GM04503 (cell line): ENCODE measurements at places on chromosomes 12 and 14.

DNA sequence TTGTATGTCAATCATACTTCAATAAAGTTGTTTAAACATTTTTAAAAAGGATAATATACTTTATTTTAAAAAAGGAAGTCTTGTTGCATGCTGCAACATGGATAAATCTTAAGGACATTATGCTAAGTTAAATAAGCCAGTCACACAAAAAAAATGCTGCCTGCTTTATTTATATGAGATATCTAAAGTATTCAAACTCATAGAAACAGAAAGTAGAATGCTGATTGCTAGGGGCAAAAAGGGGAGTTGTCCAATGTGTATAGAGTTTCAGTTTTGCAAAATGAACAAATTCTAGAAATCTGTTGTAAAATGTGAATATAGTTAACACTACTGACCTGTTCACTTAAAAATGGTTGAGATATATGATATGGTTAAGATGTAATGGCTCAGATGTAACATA is 8.7 kb downstream of the KLRC4 start:
- no peak for DNase-seq

DNA sequence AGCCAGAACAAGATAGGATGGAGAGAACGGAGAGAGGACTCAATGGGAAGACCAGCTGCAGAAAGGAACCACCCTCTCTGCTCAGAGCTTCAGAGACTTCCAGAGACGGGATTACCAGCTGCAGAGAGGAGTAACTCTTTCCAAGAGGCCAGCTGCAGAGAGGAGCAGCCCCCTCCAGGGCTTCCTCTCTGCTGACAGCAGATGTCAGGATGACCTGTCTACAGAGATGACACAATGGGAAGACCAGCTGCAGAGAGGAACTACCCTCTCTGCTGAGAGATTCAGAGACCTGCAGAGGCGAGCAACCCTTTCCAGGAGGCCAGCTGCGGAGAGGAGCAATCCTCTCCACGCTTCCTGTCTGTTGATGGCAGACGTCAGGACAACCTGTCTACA is 61.8 kb downstream of the KLRG1 start:
- DNase-seq: no peak

DNA sequence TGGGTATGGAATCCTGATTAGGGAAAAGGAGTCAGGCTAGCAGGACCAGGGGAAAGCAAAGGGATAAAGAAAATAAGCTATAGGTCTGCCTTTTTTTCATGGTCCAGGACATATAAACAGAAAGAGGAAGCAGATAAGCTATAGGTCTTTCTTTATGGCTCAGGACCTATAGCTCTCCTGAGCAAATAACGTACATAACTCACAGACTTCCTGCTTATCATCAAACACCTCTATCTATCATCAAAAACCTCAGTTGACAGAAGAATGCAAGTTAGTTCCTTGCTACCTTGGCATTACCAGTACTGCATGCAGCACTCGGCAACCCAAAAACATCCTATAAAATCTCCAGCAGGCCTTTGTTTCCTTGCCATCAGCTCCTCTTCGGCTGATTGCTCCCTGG is 238.7 kb upstream of the OR4E1 start:
- DNase-seq: no peak

DNA sequence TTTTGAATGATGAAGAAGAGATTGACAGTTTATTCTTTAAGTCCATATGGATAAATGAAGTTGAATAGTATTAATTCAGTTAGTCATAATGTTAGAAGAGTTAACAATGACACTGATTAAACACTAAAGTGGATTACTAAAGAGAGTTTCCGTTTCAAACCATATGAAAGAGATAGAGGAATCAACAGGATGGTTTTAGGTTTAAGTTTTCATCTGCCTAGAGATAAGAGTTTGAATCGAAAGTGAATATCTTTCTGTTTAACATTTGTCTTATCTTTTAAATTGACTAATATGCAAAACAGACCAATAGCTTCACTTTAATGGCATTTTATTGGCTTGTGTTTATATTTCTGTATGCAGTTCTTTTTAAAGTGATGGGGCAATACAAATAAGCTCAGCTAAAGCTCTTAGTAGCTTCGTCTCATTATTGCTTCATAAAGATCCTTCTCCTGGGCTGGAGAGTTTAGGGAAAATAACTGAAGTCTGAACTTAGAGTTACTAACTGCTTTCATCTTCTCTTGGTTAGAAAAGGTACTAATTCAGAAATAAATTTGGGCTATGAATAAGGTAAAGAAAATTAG is 66.0 kb downstream of the MIPOL1 start:
- no peak for DNase-seq

DNA sequence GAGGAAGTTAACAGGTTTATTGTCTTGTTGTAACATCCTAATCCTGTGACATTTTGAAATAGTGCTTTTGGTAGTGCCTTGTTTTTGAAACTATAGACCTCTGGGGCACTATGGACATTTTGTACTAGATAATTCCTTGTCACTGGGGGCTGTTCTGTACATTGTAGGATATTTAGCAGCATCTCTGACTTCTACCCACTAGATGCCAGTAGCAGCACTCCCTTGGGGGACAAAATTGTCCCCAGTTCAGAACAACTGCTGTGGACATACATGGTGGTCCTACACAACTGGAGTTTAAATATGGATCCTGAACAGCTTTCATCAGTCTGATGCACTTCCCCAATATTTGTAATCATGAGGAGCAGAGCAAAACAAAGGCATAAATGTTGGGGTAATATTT is 264.7 kb downstream of the RAD51B start:
- DNase-seq: no peak

GRCh38 chr12:62799766-62800406 is 135.1 kb downstream of the PPM1H start:
- DNase-seq: no peak

DNA sequence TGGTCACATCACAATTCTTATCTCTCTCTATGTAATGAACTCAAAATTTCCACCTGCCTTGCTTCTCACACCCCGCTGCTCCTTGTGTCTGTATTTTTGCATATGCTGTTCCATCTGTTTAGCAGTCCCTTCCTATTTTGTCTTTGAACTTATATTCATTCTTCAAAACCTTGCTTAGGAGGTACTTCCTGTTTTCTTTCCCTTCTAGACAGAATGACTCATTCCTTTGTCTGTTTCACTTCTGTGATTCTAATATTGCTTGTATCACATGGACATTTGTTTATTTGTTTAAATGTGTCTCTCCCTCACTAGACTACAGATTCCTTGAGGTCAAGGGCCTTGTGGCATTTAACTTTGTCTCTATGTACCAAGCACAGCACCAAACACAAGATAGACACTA is 424.2 kb downstream of the ETNK1 start:
- no peak for DNase-seq

DNA sequence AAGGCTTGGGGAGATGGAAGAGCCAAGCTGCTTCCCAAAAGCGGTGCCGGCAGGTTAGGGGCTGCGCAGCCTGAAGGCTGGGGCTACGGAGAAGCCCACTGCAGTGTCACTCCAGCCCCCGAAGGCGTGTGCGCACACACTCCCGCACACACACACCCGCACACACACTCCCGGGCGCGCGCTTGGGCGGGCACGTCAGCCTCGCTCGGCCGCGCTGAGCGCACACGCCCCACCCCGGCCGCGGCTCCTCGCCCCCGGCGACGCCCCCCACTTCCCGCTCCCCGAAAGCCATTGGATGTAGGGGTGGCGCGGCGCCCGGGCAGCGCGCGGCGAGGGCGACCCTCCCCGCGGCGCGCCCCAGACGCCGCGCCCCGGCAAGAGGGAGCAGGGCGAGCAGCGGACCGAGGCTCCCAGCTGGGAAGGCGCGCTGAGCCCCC is at the start of gene KCNK10:
TSS of gene KCNK10 (minus strand) at position 184 of the 437 bp plus-strand sequence. CDS start 471 bp downstream, outside the sequence.
- no peak for DNase-seq

DNA sequence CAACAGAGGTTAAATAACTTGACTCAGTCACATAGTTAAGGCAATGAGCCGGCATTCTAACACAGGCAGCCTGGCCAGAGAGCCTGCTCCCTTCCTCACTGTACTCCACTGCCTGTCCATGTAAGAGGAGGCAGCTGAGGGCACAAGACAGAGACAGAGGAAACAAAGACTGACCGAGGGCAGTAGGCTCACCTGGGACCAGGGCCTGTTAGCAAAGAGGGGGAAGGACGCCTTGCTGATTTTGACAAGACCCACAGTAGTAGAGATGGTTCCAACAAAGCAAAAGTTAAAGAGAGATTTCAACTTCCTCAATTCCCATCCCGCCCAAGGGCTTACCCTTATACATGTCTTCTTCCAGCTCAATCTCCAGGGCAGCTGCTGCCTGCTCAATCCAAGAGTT is 26.5 kb downstream of the OTUB2 start:
- no peak for DNase-seq

DNA sequence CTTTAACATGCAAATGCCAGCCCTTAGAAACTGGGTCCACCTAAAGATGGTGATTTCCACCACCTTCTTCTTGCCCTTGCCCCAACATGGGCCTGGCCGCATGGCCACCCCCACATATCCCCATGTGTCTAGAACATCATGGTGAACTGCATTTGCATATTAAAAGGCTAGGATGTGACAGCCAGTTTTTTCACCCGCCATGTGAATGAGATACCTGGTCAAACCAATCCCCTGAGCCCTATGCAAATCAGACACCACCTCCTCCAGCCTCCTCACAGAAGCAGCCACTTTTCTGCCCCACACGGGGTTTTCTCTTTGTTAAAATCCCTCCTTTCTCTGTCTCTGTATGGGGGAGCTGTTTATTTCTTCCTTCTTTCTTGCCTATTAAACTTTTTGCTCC is 1322.5 kb downstream of the FSCB start:
- no peak for DNase-seq

- no peak for DNase-seq
Observed at GRCh38 chr14:56261046-56261445, 142.8 kb downstream of the PELI2 start.

- DNase-seq: no peak
Observed at GRCh38 chr12:82034769-82035168, 275.6 kb upstream of the PPFIA2 start.

- no peak for DNase-seq
Observed at GRCh38 chr12:18340786-18341185, 79.5 kb downstream of the PIK3C2G start.

GRCh38 chr14:95524706-95525512 is 8.5 kb upstream of the SYNE3 start:
- no peak for DNase-seq

DNA sequence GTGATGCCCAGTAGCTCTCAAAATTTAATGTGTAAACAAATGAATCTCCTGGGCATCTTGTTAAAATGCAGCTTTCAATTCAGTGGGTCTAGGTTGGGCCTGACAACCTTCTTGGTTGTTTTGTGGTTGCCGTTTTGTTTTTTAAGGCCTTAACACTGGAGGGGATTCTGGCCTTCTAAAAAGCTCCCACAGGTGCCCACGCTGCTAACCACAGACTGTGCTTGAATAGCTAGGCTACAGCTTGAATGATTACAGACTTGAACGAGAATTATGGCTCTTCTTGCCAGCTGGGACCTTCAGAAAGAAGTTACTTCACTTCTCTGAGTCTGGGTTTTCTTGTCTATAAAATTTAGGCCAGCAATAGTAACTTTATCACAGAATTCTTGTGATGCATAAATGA is 1.3 kb upstream of the FLVCR2 start:
- DNase-seq: no peak

DNA sequence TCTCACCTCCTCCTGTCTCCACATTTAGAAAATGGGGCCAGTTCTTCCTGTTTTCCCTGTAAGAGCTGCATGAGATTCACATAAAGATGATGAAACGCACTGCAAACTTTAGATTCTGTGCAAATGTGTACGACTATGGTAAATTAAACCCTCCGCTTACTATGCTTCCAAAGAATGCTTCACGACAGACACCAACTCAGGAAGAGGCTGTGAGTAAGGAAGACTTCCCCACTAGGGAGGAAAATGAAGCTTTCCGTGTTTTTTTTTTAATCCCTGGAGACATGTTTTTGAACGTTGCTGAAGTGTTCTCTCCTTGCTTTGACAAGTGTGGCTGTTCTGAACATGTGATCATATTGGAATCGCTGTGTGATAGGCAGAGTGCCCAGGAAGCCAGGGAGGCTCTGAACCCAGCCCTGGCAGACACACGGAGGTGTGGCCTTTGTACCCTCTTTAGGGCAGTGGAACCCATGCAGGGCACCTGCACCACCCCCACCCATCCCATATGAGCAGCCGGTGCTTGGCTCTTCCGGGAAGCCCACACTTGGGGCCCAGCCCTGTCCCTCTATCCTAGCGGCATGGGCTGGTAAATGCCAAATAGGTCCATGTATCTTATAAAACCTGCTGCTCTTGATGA is 7.5 kb upstream of the SYNE3 start:
- no peak for DNase-seq

DNA sequence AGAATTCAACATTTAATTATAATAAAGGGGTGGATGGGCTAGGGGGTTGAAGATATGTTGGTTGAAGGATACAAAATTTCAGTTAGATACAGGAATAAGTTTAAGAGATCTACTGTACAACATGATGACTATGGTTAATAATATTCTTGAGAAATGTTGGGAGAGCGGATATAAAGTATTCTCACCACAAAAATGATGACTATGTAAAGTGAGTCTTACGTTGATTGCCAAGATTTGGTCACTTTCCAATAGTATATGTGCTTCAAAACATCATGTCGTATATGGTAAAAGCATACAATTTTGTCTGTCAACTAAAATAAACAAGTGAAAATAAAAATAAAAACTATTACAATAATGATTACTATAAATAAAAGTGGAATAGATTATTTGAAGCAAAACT is 802.0 kb downstream of the C12orf50 start:
- no peak for DNase-seq

- no peak for DNase-seq
Observed at GRCh38 chr12:65868133-65868705, 43.9 kb downstream of the HMGA2 start.

DNA sequence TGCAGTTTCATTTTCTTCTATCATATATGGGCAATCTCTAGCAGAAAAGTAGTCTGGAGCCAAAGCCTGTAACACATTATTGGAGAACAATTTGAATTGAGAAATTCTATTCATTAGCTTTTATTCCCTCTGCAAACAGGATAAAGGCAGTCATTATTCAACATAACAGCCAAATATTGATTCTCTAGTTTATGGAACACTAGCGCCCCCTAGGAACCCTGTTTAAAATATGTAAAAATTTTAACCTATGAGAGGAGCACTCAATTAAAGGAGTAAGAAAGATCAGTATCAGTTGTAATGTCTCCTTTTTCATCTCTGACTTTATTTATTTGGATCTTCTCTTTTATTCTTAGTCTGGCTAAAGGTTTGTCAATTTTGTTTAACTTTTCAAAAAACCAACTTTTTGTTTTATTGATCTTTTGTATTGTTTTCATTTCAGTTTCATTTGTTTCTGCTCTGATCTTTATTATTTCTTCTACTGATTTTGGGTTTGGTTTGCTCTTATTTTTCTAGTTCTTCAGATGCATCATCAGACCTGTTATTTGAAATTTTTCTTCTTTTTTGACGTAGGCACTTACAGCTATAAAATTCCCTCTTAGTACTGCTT is 4.8 kb upstream of the LMNTD1 start:
- DNase-seq: no peak

- DNase-seq: no peak
Observed at GRCh38 chr14:32764131-32764530, 174.5 kb upstream of the NPAS3 start.
